Stimulated activated CD8-positive, alpha-beta memory T cell treated with anti-CD3 and anti-CD28 coated beads, Interleukin-15, amount 100 ng/mL, for 48 hours (primary cell): ENCODE measurements at places on chromosomes 4 and X.
A peak's percentile ranks its signal among the peaks of the same experiment; 100 is the strongest.

DNA sequence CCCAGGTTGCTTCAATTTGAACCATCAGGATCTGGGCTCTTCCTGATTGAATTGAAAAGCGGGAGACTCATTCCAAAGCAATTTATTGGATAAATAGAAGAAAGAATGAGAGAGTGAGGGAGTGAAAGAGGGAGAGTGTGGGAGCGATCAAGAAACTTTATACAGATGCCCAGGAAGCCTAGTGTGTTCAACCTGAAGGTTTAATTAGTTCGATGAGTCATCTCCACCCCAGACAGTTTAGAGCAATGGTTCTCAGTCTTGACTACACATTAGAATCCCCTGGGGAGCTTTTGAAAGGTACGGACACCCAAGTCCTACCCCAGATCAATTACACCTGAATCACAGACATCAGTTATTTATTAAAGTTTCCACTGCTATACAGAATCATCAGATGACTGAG lies 61.5 kb downstream of the GEMIN8 start:
- DNase-seq = no peak

DNA sequence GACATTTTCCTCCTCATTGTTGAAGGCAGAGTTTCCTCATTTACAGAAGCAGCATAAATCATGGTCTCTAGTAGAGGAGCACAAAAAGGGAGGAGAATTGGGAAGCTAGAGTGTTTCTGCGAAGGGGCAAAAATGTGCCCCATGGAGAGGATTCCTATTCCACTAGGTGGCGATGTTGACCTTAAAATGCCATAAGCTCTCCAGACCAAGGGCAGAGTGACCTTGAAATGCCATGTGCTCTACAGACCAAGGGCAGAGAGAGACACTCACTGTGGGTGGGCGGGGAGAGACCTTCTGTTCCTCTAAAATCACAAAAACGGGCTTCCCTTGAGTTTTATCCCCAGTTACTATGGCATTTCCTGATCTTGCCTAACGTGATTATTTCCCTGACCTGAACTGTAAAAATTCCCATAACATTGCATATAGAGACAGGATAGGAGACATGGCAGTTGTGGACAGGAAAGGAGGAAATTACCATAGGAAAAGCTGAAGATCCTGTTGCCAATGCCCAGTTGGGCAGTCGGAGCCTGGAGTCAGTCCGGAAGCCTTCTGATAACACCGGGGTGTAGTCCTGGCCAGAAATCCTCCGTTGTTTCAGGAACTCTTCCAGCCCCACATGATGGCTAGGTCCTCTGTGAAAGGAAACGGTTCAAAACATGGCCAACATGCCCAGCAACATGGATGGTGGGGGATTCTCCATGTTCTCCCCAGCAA lies 567.7 kb downstream of the MAGEB5 start:
- DNase-seq = no peak

GRCh38 chr4:48047421-48047844 lies 30.9 kb downstream of the NIPAL1 start:
- peak; percentile 79 for DNase-seq

DNA sequence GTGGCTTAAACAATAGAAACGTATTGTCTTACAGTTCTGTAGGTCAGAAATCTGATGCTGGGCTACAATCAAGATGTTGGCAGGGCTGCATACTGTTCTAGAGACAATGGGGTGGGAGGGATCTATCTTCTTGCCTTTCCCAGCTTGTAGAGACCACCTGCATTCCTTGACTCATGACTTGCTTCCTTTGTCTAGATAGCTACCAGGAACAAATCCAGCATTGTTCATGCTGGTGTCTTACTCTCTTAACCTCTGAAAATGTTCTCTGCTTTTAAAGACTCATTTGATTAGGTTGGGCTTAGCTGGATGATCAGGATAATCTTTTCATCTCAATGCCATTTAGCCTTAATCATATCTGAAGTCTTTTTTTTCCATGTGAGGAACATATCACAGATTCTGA lies 169.0 kb downstream of the ZNF330 start:
- no peak for DNase-seq
